ENCODE measurements at places on chromosomes 1 and 21. TPM values are rescaled to one million over a fixed set of nuclear protein-coding genes. Genes with fewer than 3 reads are reported as not detected.

DNA sequence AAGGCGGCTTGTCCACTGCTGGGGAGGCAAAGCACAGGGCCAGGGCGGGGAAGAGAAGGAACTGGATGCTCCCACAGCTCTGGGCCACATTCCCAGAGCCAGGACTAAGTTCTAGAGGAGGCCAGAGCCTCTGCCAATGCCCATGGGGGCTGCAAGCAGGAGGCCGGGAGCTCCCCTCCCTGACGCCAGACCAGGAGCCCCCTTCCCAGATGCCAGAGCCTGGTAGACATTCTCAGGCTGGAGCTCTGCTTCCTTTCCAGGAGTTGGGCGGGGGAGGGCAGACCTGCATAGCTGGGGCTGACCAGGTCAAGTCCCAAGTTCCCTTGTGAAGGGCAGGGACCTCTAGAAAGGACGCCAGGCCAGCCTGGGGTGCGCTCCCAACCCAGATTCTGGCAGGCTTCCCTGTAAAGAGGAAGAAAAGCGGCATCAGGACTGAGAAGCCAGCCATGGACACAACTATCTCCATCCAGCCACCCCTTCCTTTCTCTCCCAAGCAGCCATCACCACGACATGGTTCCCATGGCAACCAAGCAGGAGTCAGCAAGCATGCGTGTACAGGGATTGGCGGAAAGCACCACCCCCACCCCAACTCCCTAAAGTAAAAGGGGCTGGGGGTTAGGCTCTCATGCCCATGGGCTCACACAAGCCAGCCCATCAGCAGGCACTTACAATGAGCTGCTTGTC, 13.4 kb downstream of the KIF21B start:
- DNase-seq: peak; percentile 85

DNA sequence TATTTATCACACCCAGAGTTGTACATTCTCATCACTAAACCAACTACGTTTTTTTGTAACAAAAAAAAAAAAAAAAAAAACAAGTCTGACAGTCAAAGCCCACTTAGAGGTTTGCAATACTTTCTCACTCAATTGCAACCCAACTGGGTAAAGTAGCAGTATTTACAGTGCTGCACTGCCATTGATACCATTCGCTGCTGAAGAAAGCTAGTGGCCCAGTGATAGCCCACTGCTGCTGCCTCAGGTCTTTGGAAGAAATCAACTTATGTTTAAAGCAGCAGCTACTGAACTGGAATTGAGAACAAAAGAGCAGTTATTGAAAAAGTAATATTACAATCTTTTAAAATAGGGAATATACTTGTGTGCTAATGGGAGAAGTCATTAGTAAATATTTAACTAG, 2.7 kb downstream of the HNRNPU start:
- DNase-seq: peak; percentile 15

Gene GPX7
- 21.9 TPM for total RNA-seq

Gene C1QC
- not detected for total RNA-seq

DNA sequence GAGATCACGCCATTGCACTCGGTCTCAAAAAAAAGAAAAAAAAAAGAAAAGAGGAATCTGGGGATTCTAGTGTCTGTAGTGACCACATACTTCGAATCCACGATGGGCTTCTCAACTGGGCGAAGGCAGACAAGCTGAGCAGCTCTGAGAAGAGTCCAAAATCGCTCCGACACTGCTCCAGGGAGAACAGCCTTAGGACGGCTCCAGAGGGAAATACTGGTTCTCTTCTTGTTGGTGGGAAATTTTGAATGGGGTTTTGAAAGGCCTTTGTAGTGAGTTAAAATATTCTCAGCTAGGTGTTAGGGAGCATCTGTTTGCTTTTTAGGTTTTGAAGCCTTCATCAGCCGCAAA, 18.3 kb upstream of the HJV start:
- no peak for DNase-seq

Gene PGLYRP4
- total RNA-seq: not detected

DNA sequence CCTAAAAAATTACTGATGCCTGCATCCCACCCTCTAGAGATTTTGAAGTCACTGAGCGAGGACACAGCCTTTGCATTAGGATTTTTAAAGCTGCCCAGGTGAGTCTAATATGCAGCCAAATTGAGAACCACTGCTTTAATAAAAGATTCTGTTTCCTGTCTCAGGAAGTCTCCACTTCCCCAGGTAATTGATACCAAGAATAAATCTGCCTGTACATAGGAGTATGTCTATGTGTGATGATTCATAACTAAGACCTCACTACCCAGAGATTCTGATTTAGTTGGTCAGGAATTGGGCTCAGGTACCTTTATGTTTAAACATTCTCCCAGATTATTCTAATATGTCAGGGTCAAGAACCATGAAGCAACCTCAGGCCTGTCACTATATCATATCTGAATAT, 108.8 kb upstream of the ARTN start:
- DNase-seq: no peak

DNA sequence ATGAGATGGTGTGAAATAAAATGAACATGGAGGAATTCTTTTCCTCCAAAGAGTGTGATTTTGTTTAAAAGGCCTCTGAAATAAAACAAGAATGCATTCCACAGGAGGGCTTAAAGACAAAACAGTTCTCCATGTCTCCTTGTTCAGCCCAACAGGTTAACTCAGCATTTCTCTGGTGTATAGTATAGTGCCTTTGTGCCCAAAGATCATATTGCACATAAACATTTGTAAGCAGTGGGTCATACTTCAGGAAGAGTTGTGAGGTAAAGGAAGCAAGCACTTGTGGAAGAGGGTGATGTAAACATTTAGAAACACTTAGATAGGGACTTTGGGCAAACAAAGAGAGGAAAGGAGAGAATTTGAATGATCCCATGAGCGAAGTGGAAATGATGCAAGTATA, 433.9 kb downstream of the SIPA1L2 start:
- no peak for DNase-seq

DNA sequence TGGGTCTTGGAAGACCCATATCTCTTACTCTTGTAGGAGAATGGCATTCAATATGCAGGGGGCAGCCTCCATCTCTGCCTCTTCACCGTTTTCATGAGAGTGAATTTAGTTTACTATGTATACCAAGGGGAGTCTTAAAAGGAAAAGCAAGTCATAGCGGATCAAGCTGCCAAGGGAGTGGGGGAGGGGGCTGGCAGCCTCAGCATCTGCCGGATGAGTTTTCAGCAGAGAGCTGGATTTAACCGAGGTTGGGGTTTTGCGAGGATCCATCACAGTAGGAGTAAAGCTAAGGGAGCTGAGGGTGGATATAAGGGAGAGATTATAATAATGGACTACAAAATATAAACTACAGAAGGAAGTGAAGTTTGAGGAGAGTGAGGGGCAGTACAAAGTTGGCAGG, 9.9 kb downstream of the CD160 start:
- no peak for DNase-seq

GRCh38 chr1:151134991-151135390, 11.4 kb downstream of the SEMA6C start:
- no peak for DNase-seq

GRCh38 chr1:187985897-187986654, 1157.3 kb downstream of the PLA2G4A start:
- no peak for DNase-seq

Gene PAQR6
- 5.0 TPM for total RNA-seq

DNA sequence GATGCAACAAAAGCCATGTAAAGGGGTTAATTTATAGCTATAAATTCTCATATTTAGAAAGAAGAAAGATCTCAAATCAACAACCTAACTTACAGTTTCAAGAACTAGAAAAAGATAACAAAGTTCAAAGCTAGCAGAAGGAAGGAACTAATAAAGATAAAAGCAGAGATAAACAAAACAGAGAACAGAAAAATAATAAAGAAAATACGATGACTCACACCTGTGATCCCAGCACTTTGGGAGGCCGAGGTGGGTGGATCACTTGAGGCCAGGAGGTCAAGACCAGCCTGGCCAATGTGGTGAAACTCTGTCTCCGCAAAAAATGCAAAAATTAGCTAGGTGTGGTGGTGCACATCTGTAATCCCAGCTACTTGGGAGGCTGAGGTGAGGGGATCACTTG, 12.4 kb upstream of the TMEM183A start:
- DNase-seq: no peak

DNA sequence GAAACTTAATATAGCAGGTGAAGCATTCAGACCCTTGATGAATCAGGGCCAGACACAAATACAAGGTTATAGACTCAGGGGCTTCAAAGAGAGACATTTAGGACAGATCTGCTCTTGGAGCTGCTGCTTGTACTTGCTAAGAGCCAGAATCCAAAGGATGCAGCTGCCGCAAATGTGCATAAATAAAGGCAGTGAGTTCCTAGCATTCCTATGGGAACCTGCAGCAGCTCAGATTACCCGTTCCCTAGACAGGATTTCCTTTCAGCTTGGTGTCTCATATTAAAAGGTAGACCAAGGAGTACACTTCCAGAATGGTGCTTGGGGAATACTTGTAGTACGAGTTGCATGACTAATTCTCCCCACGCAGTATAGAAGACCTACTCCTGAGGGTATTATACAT, 9.7 kb upstream of the LRRC53 start:
- peak; percentile 70 for DNase-seq

- DNase-seq: no peak
Measured at GRCh38 chr1:221851336-221851735, 109.4 kb upstream of the DUSP10 start.

DNA sequence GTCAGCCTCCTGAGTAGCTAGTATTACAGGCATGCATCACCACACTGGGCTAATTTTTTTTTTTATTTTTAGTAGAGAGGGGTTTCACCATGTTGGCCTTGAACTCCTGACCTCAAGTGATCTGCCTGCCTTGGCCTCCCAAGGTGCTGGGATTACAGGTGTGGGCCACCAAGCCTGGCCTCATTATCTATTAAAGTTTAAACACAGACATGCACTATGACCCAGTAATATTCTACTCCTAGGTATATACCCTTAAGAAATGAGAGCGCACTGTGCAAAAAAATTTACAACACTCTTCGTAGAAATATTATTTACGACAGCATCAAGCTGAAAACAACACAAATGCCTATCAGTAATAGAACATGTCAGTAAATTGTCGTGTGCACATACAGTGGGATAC, 18.6 kb upstream of the SH2D1B start:
- no peak for DNase-seq

- no peak for DNase-seq
Measured at GRCh38 chr1:234253732-234254131, 119.5 kb upstream of the COA6 start.

Gene MCOLN3
- 0.47 TPM for total RNA-seq

DNA sequence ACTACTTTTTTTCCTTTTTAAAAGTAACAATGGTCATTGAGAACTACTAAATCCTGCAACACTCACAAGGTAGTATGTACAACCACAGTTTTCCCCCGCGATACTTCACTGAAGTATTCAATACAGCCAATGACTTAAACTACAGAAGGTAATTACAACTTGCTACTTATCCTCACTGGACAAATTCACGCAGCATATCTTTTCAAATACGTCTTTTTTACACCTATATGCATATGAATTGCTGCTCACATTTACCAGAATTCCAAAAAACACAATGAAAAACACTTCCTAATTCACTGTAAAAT, 12.4 kb downstream of the NRIP1 start:
- DNase-seq: no peak

DNA sequence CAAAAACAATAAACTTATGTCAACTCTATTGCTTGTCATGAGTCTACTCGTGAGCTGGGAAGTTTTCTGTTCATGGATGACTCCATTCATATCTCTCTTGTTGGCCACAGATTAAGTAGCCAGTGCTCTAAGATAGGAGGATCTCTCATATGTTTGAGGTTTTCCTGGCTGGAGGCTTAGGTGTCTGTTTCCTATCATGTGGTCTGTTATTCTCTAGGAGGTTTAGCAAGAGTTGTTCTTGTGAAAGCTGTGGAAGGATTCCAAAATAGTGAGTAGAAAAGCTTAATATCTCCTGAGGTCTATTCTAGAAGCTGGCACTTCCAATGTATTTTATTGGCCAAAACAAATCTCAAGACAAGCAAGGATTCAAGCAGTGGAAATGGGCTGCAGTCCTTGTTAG, 5.8 kb upstream of the KRTAP20-2 start:
- no peak for DNase-seq

DNA sequence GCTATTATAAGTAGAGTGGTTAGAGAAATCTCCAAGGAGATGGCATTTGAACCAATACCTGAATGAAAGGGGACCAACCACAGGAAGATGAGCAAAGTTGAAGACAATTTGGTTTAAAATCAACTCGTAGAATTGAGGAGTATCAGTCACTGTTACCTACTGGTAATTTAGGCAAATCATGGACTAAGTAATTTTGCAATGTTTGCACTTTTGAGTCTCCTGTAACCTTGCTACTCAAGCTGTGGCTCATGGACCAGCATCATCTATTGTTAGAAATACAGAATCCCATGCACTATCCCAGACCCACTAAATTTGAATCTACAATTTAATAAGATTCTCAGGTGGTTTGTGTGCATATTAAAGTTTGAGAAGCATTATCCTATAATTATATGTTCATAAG, 21.8 kb downstream of the RWDD3 start:
- DNase-seq: no peak

GRCh38 chr1:28830814-28831213, 18.8 kb downstream of the OPRD1 start:
- no peak for DNase-seq

- DNase-seq: no peak
Measured at GRCh38 chr21:35268817-35269216, 219.7 kb upstream of the RUNX1 start.

DNA sequence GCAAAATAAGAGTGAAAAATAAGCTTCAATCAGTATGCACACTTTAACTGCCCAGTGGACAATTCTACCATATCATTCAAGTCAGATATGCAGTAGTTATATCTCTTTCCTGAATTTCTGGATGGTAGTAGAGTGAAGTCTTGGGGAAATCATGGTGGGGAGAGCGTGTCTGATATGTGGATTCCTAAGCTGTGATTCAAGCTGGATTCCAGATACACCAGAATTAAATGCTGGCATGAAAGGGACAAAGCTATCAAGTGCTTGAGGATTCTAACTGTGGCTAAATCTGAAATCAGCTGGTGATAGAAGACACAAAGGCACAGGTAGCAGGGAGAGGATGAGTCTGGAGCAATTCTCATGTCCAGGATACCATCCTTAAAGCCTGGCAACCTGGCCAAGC, 323.5 kb downstream of the DUSP10 start:
- DNase-seq: no peak

Gene CD2
- total RNA-seq: 0.71 TPM

Gene FAM78B
- total RNA-seq: 0.43 TPM

GRCh38 chr1:216722821-216723220, 408 bp downstream of the ESRRG start:
- DNase-seq: peak; percentile 55

Gene TMEM61
- total RNA-seq: not detected

Data from neural progenitor cell (in vitro differentiated cells).